Right hindlimb (tissue), 1 donor: ENCODE measurements at places on chromosomes 6 and 20.
A peak's percentile ranks its signal among the peaks of the same experiment; 100 is the strongest.

DNA sequence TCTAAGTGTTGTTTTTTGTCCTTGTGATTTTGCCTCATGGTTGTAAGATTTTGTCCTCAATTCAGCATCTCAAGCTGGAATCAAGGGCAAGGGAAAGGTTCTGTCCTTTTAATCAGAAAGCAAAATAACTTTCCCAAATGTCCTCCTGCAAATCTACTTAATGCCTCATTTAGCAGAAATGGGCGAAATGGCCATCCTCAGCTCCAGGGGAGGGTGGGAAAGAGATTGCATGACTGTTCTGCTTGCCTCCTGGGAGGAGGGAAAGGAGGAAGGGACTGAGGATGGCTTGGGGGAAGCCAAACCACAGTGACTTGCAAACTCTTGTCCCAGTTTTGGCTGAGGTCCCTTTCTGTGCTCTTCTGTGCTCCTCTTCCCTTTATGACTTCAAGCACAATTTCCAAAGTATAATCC is 43.4 kb downstream of the TNFAIP3 start:
- no peak for DNase-seq

DNA sequence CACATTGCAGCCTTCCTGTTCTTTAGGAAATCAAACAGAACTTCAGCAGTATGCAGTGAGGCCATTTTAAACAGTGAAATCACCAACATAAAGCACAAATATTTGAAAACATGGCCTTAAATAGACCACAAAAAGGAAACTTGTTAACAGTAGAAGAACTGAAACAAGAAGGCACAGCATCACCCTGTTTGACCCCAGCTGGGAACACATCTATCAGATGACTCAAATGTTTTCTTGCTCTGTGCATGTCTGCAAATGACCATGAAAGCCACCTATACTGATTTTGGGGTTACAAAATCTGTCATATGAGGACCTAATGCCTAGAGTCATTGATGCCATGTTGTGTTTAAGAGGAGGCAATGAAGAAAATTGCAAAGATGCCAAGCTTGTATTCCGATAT is 123.8 kb upstream of the ADGRF1 start:
- DNase-seq = no peak

GRCh38 chr20:58843128-58843556 is 7.6 kb downstream of the GNAS-AS1 start:
- DNase-seq = no peak

DNA sequence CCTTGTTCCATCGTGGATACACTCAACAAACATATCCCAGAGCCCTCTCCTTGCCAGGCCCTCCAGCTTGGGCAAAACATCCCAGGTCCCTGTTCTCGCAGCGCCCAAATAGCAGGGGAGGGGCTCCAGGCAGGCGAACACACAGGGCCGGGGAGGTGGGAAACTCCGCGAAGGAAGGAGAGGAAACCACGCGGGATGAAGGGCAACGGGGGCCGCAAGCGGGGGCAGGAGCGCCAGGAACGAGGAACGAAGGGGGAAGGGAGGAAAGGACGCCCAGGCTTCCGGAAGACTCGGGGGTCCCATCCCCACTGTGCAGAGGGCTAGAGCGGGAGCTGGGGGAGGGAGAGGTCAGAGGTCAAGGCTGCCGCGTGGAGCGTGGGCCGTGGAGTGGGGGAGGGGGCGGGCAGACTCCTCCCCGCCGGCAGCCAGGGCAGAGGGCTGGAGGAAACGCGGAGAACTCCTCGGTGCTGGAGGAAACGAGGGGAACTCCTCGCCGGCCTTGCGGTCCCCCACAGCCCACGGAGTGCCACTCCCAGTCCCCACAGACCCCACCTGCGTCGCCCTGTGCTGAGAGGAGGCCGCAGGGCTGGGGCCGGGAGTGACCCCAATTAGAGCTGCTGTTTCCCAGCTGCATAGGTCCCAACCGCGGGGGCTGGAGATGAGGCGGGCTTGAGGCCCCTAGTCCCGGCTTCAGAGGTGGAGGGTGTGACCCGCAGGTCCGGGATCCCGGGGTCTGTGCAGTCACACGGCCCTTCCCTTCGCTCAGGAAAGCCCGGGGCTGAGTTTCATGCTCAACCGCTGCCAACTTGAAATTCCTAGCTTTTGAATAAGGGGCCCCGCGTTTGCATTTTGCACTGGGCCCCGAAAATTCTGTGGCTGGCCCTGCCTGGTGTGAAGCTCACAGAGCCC is 1.2 kb upstream of the RBM38 start:
- DNase-seq = no peak

GRCh38 chr20:20904501-20904831 is 192.0 kb upstream of the RALGAPA2 start:
- DNase-seq = no peak

DNA sequence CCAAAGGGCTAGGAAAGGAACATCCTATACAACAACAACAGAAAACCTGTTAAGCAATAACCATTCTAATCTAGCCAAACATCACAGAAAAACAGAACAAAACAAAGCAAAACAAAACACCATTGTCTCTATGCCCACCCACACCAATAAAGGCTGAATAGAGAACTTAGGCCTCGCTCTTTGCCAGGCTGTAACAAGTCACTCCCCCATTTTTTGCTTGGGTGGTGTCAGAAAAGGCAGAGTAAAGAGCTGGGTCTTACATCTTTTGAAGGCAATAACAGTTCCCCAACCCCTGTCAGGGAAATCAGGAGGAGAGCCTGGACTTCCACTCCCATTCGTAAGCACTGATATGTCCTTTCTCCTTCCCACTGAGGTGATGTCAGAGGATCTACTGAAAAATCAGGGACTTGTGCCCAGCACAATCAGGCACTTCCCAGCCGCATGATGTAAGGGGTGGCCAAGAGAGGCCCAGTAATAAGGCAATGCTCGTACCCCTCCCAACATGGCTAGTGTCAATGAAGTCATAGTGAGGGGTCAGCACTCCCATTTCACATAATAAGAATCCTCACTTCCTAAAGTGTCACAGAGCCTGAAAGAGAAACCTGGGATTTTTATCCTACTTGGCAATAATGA is 31.0 kb downstream of the THEMIS start:
- no peak for DNase-seq

DNA sequence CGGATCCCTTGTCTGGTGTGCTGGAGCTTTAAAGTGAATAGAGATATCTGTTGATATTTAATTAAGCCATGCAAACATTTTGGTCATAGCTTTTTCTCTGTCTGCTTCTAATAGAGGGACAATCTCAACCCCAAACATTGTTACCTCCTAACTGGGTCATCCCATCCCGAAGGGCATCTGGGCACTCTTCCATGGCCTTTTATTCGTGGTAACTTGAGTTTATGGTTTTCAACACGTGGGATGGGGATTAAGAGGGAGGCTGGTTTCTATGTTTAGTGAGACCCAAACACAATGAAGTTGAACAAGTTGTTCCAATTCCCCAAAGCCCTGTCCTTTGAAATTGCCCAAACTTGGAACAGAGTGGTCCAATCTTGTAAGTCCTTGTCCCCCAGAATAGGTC is 1.4 kb upstream of the ENPP5 start:
- DNase-seq = no peak

- no peak for DNase-seq
These were observed 38.0 kb downstream of the SLC9A8 start for GRCh38 chr20:49850463-49851230.

GRCh38 chr6:169229615-169230321 is 23.9 kb downstream of the THBS2 start:
- peak; percentile 38 for DNase-seq

DNA sequence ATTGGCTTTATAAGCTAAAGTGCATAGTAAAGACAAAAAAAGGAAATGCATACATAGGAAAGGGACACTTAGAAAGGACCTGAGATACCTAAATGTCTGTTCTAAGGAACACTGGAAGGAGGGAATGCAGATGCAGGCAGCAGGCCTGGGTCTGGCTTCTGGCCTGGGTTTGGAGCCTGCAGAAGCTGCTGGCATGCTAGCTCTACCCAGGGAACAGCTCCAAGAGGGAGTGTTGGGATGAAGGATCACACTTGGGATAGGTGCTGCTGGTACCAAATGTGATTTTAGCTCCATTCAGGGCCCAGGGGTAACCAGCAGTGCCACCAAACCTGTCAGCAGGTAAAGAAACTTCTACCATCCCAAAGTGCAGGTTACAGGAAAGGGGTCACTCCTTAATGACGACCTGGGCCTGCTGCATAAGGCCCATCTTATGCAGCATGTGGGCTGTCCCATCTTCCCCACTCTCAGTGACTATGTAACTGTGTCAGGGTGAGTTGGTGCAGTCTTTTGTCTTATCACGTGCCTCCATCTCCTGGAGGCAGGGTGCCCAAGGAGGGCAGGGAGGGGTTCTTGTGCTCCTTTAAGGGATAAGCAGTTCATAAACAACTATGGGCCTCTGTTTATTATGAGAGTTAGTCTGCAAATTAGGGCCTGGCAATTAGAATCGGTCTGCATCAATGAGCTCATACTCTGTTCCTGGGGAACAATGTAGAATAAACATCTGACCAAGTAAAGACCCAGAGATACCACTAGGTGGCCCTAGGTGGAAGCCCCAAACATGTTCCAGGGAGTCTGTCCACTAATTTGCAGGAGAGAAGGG is 26.9 kb downstream of the DDX27 start:
- DNase-seq = no peak

DNA sequence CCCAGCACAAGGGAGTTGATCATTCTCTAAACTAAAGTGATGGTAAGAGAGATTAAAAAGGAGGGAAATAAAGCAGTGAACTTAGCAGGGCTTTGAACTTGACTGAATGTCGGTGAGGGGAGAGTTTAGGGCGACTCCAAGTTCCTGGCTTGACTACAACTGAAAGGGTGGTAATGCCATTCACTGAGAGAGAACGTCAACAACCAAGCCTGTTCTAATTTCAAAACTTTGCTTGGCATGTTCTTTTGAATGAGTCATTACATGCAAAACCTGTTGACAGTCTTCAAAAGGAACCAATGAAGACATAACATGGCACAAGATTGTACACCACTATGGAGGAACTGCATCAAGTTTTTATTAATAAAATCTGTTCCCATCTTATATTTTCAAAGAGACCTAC is 10.3 kb upstream of the MYB start:
- no peak for DNase-seq

GRCh38 chr6:24529985-24530384 is 35.2 kb downstream of the ALDH5A1 start:
- no peak for DNase-seq

DNA sequence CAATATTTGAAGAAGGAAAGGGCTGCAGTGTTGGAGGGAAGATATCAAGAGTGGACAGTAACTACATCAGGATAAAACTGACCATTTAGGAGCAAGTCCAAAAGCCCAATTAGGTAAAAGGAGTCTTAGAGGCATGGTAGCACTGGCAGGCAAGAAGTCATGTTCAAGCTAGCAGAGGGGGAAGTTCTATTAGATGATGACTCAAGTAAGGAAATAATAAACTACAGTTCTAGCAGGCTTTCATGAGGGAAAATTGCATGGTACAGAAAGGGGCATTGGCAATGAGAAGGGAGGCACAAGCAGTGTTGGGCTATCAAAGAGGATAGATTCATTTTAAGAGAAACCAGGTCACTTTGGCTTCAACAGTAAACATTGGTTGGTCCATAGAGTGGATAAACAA is 156.1 kb upstream of the PTPRK start:
- no peak for DNase-seq

DNA sequence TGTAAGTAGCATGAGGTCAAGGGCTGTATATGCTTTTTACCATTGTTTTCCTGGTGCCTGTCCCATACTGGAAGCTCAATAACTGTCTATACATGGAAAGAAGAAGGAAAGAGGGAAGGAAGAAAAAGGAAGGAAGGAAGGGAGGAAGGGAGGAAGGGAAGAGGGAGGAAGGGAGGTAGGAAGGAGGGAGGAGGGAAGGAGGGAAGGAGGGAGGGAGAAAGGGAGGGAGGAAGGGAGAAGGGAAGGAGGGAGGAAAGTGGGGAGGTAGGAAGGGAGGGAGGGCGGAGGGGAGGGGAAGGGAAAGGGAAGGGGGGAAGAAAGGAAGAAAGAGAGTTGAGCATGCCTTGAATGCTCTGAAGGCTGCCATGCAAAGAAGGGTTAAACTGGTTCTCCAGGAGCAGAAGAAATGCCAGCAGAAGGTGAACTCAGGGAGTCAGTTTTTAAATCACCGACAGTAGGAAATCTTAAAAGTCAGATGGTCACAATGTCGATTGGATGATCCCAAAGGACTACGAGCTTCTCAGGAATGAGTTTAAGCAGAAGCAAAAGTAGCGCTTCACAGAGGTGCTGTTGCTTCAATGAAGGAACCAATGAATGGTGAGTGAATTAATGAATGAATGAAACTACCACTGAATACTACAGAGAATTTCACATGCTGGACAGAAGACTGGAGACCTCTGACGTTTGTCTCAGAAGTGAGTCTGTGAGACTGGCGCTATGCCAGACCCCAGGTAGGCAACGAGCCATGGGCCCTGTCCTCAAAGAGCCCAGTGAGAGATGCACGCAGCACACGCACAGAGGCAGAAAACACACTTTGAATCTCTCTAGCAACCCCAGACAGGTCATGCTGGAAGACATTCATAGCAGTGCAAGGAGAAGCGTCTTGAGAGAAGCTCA is 117.6 kb downstream of the MRPL14 start:
- DNase-seq = peak; percentile 44

DNA sequence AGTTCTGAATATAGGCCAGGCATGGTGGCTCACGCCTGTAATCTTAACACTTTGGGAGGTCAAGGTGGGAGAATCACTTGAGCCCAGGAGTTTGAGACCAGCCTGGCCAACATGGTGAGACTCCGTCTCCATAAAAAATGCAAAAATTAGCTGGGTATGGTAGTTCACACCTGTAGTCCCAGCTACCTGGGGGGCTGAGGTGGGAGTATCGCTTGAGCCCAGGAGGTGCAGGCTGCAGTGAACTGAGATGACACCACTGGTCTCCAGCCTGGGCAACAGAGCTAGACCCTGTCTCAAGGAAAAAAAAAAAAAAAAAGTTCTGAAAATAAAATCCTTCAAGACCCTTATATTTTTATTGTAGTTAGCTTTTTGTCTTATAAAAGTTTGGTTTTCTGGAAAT is 11.7 kb upstream of the WTAP start:
- DNase-seq = no peak

DNA sequence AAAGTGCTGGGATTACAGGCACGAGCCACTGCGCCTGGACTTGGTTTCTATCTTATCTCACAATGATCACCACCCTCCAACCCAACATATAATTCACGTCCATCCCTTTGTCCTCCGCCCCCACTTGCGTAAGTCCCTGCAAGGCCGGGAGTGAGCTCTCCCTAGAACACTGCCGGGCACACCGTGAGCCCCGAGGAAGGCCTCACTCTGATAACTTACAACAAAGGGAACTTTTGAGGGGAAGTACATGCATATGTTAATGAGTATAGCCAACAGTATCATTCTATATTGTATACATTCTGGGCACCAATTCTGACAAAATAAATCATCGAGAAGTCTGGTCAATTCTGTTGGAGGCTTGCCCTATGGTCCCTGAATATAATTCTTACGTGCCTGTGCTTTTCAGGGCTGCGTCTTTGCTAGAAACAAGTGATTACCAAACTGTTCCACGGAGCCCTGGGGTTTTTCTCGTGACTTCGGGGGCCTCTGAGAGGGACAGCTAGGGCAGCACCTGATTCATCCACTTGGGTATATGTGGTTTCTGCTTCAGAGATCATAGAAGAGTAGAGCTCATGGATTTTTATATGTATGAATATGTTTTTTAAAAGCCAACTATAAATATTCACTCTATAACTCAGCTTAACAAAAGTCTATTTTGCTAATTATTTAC is 469.8 kb upstream of the AGPAT4 start:
- no peak for DNase-seq
